Transverse colon (tissue), 4 donors: ENCODE measurements at places on chromosomes 2 and 18.

DNA sequence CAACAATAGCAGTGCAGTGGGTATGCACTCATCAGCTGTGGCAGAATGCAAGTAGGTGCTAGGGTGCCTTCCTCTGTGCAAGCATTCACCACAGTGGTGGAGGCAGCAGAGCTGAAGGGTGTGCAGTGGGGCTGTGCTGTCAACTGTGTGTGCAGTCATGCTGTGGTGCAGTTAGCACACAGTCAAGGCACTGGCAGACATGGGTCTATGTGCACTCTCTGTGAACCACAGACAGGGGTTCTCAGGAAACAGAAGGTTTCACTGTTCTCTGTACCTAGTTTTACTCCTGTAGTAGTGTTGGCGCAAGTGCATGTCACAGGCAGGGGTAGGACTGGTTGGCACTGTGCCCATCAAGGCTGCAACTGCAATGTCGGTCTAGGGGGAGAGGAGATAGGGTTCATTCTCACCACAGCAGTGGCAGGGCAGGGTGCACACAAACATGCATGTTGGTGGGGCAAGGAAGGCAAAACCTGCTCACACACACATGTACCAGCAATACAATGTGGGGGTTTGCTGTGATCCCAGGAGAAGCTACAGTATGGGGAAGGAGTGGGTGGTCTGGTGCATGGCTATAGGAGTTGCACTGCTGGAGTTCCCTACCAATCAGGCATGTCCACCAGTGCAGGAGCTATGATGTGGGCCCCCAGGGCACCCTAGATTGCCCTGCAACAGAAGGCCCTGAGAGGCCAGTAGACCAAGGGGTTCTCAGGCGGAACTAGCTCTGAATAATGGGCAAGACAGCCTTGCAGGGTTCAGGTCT lies 242.7 kb upstream of the DDX18 start:
- no peak for DNase-seq

GRCh38 chr2:185245806-185246205 lies 492.8 kb upstream of the FSIP2 start:
- DNase-seq, result no peak

DNA sequence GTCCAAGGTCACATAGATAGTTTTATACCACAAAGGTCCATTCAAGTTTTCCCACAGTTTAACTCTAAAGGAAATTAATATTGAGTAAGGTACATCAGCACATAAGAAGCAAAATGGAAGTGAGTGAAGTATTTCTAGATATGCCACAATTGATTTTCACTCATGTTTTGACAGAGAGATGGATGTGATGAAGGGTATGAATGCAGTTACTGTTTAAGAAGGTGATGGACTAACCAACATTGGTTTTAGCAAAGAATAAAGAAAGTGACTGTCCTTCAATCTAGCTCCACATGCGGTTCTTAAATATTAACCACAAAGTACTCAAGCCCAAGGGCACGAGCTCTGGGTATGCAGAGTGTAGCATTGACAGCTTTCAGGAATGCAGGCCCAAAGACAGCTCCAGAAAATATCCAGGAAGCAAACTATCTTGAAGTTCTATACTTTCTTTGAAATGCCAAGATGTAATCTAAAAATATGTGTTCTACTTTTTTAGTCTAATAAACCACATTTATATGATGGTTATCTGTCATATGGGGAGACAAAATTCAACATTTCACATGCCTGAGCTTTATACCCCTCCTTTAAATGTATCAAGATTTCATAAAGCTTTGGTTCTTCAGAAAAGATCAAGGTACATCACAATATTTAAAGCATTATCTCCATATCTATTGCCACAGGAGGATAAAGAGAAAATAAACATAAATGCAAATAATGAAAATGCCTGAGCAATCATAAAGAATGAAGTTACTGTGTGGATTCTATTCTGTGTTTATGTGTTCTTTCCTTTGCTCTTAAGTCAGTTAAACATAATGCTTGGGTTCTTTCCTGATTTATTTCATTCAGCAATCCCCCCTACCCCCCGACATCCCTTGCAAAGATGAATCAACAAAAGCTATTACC lies 6.7 kb upstream of the SCN1A start:
- DNase-seq, result no peak

DNA sequence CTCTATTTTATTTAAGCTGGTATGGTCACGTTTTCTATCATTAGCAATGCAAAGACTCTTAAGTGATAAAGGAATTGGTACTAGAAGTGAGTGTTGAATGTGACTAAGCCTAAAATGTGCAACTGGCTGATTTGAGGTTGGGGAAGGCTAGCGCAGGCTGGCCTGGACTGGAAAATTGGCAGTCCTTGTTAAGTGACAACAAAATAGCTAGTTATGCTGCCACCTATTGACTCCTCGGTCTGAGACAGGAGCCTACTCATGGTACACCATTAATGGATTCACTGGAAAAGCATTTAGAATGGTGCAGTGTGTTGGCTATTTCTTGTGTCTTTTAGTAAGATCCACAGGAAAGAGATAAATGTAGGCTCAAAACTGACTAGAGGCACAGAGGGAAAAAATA lies 5.7 kb upstream of the WIPF1 start:
- DNase-seq, result peak; percentile 52

- no peak for DNase-seq
Observed at GRCh38 chr2:38178556-38179419, 102.8 kb upstream of the CYP1B1 start.

DNA sequence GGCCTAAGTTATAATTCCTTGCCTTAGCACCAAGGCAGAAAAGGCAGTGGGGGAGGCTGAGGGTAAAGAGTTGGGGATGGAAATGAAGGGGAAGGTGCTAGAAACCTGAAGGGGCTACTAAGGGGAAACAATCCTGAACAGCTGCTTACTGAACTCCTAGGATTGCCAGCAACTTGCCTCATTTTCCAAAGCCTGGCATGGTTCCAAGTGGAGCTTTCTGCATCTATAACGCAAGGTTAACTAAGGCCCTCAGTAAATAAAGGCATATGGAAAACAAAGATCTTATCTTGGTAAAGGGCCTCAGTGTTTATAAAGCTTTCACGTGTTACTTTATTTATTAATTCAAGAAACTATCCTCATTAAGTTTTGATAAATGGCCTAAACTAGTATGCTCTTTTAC lies 10.9 kb downstream of the MEP1B start:
- DNase-seq, result peak; percentile 17
